ENCODE measurements at places on chromosomes 5 and 9.

DNA sequence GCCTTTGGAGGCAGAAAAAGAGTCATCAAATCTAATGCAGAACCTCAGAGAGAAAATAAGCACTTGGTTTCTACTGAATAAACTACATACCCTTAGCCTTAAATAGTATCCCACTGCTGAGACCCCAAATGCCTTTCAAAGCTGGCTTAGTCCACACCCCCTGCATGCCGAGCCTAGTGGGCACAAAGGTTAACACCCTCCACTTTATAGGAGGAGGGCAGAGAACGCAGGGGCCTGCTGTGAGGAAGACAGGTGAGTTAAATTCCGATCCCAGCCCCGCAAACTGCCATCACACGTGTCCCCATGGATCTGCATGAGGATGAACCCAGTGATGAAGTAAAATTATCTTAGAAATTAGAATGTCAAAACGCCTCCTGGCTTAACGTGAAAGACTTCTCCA, 19.5 kb upstream of the HSD17B3 start:
- no peak for DNase-seq

DNA sequence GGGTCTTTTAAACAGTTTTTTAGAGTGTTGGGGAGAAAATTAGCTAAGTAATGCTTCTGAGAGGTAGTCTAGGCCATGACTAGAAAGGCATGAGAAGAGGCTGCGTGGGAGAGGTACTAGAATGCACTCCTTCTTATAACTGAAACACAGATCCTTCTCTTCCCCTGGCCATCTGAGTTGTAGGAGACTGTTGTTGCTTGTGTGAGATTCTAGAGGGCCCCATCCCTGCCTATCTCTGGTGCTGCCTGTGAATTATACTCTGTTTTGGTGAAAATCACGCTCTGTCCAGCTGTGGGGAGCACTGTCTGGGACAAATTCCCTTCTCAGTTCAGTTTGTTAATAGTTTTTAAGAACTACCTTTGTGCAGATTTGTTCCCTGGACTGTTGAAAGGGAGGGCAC, 37.5 kb downstream of the MAP1B start:
- no peak for DNase-seq

- no peak for DNase-seq
These were observed 291.7 kb upstream of the KCNN2 start for GRCh38 chr5:114070093-114070722.

GRCh38 chr9:18359335-18359734, 114.6 kb upstream of the ADAMTSL1 start:
- DNase-seq = no peak

DNA sequence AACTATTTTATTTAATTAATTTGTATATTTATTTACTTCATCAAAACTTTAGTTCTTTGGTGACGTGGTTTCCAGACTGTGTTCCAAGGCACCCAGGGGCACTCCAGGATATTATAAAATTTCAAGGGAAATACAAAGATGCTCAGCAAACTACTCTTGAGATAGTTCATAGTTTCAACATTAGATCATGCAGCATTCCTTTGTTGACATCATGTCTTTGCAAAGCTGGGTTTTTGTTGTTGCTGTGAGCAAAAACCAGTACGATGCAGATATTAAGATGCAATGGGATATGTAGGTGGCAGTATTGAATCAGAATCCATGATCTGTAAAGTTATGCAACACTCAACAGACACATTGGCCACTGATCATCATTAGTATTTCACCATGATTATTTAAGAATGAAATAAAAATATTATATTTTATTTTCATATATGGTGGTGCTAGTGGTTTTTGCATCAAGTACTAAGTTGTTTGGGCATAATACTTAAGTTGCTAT, 219.7 kb downstream of the ADCY2 start:
- DNase-seq = no peak

DNA sequence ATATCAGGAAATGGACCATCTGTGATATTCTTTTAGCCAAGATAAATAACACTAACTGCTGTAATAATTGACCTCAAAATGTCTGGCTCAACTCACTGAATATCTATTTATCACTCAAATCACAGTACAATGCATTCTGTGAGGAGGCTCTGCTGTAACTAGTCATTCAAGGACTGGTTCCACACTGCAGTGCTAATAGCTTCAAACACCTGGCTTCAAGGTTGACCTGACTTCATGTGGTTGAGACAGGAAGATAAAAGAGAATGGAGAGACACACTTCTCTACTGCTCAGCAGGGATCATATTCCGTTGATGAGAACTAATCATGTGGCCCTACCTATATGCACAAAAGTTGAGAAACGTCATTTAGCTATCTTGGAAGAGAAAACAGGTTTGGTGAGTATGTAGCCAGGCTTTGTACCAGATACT, 3.4 kb upstream of the RHOBTB3 start:
- peak; percentile 9 for DNase-seq

DNA sequence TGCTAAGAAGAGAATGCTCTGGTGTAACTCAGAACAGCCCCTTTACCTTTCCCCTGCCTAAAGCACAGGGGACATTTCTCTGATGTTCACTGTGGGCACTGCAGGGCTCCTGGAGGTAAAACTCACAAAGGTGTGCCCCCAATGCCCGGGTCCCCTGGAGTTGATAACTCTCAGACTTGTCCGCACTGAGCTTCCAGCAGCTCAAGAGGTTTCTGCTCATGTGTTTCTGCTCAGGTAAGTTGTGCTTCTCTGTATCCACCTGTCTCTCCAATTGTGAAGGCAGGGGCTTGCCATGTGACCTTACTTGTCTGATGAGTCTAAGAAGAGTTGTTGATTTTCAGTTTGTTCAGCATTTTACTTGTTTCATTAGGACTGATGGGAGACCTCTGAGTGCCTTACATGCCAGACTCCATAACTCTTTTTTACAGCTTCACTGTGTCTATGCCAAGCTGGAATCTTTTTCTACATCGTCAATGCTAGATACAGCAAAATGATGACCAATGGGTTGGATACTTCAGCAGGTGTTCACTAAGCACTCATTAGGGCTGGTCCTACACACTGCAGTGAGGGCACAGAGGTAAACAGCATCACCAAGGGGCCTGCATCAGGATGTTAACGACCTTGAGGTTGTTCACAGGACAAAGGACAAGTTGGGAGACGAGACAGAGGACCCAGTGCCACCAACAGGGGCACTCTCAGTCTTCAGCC, 56.4 kb downstream of the MRPL36 start:
- DNase-seq = no peak

DNA sequence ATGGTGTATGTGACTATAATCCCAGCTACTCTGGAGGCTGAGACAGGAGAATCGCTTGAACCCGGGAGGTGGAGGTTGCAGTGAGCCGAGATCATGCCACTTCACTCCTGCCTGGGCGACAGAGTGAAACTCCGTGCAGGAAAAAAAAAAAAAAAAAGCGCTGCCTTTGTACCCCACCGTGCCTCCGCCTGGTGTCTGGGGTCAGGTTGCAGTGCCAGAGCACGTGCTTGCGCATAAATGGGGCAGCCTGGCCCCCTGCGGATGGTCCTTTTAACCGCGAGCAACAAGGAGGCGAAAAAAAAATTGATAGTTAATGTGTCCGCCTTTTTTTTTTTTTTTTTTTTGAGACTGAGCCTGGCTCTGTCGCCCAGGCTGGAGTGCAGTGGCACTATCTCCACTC, 6.3 kb upstream of the CCNB1 start:
- no peak for DNase-seq

Data from NCI-H2227 treated with DMSO at 0.1 percent for 48 hours (cell line).